ENCODE measurements at places on chromosomes 16 and 17.

DNA sequence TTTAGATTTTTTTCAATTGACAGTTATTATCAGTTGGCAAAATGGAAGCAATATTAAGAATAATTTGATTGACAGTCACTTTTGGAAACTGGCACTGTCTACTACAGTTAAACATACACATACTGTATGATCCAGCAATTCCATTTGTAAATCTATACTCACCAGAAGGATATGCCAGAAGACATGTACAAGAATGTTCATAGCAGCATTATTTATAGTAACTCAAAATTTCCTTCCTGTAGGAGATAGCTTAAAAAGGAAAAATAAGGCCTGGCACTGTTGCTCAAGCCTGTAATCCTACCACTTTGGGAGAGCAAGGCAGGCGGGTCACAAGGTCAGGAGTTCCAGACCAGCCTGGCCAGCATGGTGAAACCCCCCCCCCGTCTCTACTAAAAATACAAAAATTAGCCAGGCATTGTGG is 89.3 kb downstream of the VMP1 start:
- no peak for DNase-seq

DNA sequence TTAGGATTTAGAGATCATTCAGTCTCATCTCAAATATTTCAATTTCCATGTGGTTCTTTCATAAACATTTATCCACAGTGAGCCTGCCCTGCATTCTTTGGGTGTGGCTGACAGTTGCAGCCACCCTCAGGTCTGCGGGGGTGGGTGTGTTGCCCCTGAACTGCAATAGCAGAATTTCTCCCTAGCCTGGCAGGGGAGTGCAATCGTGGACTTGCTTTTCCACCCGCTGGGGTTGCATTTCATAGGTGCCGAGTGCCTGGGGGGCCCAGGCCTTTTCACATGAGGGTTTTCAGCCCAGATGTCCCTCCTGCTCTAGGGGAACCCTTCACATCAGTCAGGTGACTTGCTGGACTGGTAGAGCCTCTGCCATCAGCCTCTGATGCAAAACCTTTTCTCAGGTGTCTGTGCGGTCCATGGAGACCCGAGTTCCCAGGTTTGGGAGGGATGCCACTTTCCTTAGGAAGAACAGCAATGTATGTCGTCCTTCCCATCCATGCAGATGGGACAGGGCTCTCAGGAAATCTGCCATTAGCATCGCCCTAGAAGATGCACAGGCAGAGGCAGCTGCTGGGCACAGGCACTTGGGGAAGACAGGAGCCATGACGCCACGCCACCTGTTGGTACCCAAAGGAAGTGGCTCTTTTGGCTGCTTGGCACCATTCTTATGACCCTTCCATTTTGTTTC is 2.4 kb upstream of the USP36 start:
- DNase-seq: peak; percentile 20

DNA sequence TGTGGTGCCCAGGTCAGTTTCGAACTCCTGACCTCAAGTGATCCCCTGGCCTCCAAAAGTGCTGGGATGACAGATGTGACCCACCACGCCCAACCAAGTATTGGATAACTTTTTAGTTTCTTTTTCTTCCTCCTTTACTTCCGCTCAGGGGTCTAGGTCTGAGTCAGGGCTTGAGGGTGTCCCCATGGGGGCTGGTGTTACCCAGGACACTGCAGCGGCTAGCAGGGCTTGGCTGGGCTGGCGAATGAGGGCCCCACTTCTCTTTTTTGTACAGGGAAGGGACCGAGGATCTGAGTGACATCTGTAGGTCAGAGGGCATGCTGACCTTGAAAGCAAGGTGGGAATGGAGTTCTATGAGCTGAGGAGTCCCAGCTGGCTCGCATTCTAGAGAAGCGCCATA is 24.9 kb downstream of the RAB11FIP3 start:
- DNase-seq: peak; percentile 61

- peak; percentile 14 for DNase-seq
Observed at GRCh38 chr17:31068291-31068690, 26.5 kb upstream of the NF1 start.

DNA sequence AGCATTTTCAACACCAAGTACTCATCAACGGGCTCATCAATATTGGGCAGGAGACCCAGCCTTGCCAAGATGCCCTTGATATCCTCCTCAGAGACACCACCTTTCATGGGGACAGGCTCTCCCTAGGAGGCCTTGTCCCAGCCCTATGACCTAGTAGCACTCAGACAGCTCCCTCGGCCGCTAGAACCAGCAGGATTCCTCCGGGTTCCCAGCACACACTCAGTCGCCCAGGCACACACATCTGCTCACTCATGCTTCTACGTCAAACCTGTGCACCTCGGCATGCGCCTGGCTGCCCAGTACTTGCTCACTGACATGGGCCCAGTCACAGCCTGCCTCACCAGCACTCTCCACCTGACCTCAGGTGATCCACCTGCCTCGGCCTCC is 17.0 kb downstream of the SRCIN1 start:
- DNase-seq: no peak

DNA sequence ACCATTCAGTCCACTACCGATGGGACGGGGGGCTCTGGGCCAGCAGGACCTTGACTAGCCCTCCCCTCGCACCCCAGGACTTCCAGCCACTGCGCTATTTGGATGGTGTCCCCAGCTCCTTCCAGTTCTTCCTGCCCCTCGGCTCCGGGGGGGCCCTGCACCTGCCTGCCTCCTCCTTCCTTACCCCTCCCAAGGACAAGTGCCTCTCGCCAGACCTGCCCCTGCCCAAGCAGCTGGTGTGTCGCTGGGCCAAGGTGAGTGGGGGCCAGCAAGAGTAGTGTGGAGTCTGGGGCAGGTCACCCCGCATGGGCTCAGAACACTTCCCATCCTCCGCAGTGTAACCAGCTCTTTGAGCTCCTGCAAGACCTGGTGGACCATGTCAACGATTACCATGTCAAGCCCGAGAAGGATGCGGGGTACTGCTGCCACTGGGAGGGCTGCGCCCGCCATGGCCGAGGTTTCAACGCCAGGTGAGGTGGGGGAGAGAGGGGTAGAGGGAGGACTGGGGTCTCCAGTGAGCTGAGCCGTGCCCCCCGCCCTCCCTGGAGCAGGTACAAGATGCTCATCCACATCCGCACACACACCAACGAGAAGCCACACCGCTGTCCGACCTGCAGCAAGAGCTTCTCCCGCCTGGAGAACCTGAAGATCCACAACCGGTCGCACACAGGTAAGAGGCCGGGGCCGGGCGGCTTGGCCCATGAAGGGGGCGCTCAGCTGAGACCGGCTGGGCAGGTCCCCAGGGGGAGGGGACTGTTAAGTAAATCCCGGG is 16.2 kb downstream of the PAM16 start:
- no peak for DNase-seq

DNA sequence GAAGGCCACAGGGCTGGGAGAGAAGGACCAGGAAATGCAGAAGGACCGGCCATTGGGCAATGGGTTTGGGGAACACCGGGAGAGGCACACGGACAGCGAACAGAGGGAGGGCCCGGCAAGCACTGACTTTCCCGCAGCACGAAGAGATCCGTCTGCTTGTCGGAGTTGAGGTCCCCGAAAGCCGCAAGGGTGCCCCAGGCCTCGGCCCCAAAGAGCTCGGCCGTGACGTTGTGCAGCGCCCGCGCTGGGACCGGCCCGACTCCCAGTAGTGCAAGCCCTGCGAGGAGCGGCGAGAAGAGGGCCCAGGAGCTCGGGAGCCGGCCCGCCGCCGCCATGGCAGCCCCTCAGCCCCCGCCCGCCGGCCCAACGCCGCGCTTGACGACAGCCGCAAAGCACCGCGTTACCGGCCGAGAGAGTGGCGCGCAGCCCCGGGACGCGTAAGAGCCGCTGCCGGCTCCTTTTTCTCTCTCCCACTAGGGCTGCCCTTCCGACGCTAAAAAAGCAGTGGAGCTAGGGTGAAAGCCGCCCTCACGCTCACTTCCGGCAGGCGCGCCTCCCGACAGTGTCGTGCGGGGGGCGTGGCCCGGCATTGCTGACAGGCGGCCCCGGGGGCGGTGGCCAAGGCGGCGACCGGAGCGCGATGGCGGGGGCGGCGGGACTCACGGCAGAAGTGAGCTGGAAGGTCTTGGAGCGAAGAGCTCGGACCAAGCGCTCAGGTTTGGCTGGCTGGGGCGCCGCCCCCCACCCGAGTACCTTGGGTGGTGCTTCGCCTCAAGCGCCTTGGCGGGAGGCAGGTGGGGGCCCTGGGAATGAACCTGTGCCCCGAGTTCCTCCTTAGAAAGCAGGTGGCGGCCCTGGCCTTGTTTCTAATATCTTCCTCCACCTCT is at the start of the genes ITFG1 and PHKB:
Gene ITFG1 (minus strand): TSS at position 353 of the 887 bp plus-strand sequence. CDS start 18 bp downstream, at position 335.
Gene PHKB (plus strand): TSS at position 621 of the 887 bp plus-strand sequence. CDS start 20 bp downstream, at position 641.
- peak; percentile 66 for DNase-seq

DNA sequence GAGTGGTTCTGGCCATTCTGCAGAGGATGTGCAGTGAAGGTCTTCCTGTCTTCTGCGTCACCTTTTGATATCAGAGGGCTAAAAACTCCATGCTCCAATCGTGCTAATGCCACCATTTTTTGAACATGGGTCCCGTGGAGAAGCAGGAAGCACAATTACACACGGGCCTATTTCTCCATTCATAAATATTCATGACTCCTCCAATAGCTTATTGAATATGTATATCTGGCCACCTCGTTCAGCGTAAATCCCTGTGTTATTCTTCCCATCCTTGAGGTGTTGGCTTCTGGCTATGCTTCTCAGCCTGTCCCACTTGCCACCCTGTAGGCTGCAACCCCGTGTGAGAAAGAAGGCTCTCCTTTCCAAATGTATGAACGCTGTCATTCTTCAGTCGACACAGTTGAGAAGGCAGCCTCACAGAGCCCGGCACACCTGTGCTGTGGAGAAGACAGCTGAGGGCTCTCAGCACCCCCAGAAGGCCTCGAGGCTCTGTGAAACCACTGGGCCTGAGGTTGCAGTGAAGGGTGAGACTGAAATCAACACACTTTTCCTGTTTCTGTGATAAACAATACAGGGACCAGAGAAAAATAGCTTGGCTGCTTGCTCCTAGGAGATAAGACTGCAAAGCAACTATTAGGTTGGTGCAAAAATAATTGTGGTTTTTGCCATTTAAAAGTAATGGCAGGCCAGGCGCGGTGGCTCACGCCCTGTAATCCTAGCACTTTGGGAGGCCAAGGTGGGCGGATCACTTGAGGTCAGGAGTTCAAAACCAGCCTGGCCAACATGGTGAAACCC is 4.9 kb upstream of the ANKRD40CL start:
- no peak for DNase-seq

GRCh38 chr17:38676706-38677504 is 2.1 kb upstream of the EPOP start:
- DNase-seq: peak; percentile 73

DNA sequence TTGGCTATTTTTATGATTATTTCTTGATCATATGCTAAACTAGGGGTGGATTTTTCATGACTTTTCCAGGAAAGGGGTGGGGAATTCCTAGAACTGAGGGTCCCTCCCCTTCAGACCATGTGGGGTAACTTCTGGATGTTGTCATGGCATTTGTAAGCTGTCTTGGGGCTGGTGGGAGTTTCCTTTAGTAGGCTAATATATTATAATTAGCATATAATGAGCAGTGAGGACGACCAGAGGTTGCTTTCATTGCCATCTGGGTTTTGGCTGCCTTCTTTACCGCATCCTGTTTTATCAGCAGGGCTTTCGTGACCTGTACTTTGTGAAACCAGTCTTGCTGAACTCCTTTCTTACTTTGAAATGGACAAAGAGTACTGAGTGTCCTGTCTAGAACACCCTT is 40.4 kb upstream of the ABCA5 start:
- no peak for DNase-seq

DNA sequence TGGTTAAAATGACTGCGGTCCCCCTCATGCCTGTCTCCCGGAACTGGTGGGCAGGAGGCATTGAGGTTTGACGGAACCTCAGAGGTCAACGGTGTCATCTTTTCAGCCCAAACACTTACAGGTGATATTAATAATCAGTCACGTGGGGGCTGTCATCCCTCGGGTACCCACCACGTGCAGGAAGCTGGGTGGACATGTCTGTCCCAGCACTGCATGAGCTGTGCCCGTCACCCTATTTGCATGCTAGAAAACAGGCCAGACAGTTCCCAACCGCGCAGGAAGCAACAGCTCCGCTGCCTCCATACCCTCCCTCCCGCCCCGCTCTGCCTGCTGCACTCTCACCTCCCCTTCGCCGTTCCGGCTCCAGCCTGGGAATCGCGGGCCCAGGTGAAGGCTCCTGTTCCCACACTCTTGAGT is 1.4 kb downstream of the SYNGR3 start:
- DNase-seq: no peak

DNA sequence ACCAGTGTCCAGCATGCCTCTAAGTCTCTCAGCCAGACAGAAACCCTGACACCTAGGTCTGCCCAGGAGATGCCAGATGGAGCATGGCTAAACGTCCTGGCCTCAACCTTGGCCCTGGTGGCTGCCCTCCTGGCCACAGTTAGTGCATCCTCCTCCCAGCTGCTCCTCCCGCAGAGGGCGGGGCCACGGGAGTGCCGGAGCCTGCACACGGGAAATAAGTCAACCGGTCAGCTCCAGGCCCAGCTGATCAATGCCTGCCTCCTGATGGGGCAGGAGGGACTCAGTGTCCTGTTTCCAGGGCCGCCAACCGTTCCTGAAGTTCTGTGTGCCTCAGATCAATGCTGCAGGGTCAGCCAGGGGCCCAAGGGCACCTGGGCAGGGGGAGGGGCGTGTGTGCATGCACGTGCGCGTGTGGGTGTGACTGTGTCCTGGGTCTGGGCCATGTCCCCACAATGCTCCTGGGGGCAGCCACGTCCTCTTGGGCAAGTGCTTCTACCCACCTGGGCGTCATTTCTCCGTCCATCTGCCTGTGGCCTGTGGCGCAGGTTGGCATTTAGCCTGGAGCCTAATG is 4.6 kb upstream of the KCNJ12 start:
- no peak for DNase-seq

DNA sequence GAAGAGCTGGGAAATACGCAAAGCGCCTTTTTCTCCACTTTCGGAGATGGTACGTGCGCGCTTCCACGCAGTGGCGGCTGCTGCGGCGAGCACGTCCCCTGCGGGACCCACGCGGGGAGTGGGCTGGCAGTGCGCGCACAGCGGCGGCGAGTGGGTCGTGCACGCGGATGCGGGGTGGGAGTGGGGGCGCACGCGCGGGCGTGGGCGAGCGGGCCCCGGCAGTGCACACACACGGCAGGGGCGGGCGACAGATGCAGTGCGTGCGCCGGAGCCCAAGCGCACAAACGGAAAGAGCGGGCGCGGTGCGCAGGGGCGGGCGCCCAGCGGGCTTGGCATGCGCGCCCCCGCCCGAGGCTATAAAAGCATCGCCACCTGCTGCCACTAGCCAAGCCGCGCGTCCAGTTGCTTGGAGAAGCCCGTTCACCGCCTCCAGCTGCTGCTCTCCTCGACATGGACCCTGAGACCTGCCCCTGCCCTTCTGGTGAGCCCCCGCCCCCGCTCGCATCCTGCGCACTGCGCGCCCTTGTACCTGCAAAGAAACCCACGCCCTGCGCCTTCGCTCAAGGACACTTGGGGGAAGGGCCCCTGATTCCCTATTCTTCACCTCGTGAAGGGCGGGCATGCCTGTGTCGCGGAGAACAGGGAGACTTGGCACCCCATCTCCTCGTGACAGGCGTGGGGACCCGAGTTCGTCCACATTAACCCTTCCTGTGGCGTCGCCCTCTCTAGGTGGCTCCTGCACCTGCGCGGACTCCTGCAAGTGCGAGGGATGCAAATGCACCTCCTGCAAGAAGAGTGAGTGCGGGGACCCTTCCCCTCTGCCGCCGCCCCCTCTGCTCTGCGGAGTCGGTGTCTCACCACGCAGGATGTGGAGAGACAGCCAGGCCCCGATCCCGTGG is at the start of gene MT3:
Gene MT3 (plus strand): TSS at position 388 of the 899 bp plus-strand sequence. CDS start 63 bp downstream, at position 451.
- DNase-seq: no peak
